Thoracic aorta (tissue), 2 donors: ENCODE measurements at places on chromosomes 5 and 9. TPM values are rescaled to one million over a fixed set of nuclear protein-coding genes. Genes with fewer than 3 reads are reported as not detected.

DNA sequence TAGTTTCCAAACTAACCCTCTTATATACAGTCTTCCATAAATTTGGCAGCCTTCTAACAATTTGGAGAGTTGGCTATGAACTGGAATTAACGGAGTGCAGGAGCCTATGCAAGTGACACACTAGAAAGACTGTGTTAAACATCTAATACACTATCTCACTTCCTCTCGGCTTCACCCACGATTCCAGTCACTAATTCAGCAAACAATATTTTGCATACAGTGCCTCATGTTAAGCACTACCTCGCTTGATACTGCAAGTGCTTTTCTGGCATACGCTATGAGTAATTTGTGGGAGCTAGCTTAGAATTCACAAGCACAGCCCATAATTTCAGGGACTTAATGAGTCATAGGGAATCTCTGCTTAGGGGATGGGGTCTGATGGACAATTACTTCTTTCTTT, 102.5 kb downstream of the ST8SIA4 start:
- no peak overlapping the region for H3K4me3 ChIP-seq
- no peak for DNase-seq
- no peaks in the 10 kb centered on the region for H3K4me1 ChIP-seq
- no peaks in the 10 kb centered on the region for H3K27me3 ChIP-seq

Gene OR1L4
- total RNA-seq = not detected

Gene ZBED3
- 6.2 TPM for total RNA-seq

Gene GAPT
- total RNA-seq = 1.6 TPM
